ENCODE measurements at places on chromosomes 11 and 22.

DNA sequence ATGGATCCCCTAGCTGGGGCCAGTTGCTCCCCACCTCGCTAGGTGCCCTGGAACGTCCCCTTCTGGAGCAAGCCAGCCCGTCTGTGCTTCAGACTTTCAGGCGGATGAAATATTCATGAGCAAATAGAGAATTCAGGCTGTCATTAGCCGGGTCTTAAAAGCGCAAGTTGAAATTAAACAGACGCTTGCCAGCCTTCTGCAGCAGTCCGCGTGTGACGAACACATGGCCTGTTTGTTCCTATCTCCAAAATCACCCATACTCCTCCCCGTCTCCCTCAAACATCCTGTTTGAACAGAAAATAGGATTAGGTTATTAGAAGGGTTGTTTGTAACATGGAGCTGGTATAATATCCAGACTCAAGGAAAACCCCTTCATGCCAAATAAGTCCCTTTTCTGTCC is 38.7 kb downstream of the MYO18B start:
- DNase-seq, result no peak

- DNase-seq, result no peak
These were observed 8.0 kb upstream of the B3GNT6 start for GRCh38 chr11:77026221-77026620.

DNA sequence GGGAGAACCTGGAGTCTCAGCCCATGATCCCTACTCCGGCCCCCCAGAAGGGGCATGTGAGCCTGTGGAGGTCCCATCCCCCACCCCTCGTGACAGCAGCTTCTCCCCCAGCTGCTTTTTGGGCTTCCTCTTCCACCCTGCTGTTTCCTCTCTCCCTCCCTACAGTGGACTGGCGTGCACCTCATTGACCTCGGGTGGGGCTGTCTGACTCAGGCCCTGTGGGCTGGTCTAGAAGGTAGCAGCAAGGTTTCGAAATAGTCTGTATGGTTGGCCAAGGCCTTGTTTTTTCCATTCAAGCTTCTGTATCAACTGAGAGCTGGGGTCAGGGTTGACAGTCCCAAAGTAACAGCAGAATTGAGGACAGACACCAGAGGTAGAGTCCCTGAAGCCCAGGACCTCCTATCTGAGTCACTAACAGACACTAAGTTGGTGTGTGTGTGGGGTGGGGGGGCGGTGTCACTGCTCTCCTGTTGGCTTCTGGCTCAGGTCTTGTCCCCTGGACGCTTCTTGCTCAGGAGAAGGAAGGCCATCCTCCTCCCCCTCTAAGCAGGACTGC is 7.7 kb downstream of the SLC37A2 start:
- DNase-seq, result no peak

DNA sequence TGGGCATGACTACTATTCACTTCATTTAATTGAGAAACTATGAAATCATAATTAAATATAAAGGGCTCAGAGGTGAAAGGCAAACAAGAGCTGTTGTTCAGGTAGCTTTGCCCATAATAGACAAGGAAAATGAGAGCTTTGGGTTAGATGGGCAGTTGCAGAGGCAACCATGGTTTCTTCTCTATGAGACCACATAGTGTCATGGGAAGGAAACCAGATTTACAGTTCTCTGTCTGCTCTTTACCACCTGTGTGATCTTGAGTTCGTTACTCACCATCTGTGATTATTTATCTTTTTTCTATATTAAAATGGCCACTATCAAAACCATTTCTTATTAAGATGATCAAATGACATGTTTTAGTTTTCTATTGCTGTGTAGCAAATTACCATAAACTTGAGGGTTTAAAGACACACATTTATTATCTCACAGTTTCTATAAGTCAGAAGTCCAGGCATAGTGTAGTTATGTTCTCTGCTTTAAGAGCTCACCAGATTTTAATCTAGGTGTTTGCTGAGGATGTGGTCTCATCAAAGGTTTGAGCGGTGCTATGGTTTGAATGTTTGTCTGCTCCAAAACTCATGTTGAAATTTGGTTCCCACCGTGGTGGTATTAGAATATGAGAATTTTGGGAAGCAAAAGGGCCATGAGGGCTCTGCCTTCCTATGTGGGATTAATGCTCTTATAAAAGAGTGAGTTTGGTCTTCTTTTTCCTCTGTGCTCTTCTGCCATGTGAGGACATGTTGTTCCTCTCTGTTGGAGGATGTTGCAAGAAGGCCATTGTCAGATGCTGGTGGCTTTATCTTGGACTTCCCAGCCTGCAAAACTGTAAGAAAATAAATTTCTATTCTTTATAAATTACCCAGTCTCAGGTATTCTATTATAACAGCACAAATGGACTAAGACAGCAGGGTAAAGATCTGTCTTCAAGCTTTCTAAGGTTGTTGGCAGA is 38.2 kb downstream of the OR2AG2 start:
- no peak for DNase-seq

DNA sequence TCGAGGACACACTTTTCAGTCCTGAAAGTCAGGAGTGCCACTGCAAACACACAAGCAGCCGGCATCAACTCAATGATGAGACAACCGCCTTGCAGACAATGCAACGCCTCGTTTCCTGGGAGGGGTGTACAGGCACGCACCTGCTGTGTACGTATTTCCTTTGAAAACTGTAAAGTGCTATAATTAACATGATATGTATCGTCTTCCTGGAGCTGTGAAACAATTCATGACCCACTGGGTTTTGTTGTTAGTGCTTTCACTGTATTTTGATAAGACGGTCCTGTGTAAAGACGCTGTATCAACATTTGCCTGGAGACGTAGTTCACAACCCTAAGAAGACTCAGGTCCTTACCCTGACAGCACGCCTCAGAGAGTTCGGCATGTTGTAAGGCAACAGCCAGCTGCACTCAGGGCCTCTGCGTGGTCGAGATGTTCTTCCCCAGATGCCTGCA is 105.7 kb upstream of the ANO1 start:
- DNase-seq, result no peak

DNA sequence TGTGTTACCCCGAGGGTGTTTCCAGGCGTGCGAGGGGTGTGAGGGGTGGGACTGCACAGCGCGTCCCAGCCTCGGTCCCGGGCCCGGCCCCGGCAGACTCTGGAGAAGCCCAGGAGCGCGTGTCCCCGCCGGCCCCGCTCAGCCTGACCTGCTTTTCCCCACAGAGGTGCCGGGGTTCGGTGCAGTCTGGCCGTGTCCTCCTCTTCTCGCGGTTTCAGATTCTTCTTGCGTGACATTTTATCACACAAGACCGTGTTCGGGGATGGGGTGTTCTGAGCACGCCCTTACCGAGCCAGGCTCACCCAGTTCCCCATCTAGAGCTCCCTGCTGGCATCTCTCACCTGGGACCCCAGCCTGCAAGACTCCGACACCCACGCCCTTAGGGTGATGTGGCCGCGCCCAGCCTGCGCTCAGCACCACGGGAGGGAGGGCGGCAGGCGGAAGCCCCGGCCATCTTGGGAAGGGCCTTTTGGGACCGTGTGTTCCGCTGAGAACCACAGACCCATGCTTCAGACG is 775.6 kb downstream of the BRD1 start:
- DNase-seq, result no peak

DNA sequence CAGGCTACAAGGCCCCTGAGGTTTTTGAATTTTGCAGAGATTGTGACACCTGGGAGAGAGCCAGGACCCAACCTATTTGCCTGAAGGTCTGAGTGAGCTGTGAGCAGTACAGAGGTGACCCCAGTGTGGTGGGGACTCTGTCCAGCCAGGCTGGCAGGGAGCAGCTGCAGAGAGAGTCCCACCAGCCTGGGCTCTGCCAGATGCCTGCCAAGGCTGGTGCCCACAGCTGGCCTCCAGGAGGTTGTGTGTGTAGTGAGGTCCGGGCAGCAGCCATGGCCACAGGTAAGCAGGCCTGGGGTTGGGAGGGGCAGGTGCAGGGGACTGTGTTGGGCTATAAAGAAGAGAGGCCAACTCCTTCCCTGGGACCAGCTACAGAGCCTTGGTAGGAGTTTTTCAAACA is 144.8 kb downstream of the CRYBB2 start:
- no peak for DNase-seq
